Activated T-cell treated with anti-CD3 and anti-CD28 coated beads, Interleukin-2, amount 50 U/mL, for 48 hours (primary cell): ENCODE measurements at places on chromosomes 2 and 18.
A peak's percentile ranks its signal among the peaks of the same experiment; 100 is the strongest.

GRCh38 chr2:39227628-39228412 is 15.9 kb downstream of the CDKL4 start:
- DNase-seq, result peak; percentile 76

DNA sequence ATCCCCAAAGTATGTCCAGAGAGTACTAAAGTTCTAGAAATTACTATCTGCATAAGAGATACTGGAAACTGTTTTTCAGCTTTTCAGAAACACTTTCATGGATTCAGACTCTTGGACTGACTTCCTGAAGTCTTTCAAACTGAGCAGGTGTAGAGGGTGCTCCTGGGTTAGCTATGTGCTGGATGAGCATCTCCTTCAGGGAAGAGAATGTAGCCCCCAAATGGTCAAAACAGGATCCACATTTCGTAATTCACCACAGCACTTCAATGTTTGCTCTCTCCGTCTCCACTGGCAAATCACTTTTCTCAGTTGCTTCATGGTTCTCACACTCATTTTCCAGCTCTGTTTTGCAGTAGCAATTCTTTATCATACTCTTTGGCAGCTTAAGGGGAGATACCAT is 23.2 kb upstream of the SATB2 start:
- DNase-seq, result no peak

DNA sequence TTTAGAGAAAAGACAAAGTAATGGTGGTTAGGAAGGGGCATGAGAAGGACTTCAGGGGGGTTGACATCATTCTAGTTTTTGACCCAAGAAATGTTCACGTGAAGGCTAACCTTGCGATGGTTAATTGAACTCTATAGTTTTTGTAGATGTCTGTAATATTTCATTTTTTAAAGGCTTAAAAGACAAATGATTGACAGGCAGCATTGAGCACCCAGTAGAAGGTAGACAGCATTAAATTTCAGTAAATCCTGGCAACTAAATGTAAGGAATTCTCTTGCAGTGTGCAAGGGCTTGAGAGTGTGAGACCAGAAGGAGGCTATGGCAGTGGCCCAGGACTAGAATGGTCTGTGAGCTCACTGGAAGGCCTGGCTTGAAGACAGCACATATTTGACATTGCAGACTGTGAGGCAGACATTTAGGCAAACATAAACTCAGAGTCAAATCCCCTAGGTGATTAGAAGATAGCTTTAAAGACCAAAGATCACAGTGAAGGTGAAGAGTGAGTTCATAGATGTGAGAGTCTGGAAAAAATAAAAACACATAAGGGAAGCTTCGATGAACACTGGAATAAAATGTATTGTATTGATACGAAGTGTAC is 100.1 kb upstream of the MAP4K4 start:
- no peak for DNase-seq

GRCh38 chr2:20470211-20470610 is 23.3 kb downstream of the RHOB start:
- no peak for DNase-seq

- DNase-seq, result no peak
Observed at GRCh38 chr2:211498551-211499205, 942.3 kb downstream of the CPS1 start.

DNA sequence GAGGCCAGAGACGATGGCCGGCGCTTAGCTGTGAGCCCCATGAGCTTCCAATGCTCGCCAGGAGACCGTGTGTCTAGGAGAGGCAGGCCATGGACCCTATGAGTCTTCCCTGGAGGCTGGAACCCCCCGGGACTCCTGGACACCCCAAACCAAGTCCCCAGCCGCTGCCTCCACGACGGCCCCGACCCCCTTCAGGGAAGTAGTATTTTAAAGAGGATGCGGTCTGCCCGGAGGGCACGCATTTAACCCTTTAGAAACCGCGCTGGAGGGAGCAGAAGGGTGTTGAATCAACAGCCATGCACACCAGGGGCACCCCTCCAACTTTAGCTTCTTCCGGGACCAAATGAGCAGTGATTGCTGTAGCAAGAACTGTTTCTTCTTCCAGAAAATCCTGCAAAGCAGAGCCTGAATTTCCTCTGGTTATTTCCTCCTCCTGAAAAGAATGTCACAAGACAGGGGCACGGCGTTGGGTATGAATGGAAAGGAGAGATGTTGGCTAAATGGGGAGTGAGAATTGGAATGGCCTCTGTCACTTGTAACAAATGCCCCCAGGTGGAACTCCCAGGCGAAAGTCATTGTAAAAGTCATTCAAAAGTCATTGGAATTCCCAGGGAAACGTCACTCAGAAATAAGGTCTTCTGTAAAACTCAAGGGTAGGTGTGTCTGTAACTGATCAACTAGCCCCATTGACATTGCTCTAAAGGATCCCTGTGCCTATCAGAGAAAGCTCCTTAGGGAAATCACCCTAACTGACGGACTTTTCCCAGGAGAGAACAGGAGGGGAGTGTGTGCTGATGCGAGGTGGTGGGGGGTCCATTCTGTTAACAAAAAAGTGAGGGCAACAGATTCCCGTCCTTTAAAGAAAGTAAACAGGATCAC is 5.8 kb upstream of the GBX2 start:
- no peak for DNase-seq

DNA sequence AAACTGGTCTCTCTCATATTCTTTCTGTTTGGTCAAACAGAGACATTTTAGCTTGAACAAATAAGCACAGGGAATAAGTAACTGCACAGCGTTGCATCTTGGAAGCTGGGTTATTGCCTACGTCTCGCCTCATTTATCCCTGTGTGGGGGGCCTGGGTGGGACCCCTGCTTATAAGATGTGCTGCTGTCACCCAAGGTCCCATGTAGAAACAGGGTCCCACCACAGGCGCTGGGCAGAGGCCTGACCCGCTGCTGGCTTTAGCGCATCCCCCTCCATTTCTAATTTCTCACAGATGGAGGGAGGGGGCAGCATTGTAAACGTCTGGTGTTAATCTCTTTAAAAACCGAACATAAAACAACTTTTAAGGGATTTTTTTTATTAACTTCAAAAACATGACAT is 207.8 kb downstream of the HDAC4 start:
- DNase-seq, result no peak

DNA sequence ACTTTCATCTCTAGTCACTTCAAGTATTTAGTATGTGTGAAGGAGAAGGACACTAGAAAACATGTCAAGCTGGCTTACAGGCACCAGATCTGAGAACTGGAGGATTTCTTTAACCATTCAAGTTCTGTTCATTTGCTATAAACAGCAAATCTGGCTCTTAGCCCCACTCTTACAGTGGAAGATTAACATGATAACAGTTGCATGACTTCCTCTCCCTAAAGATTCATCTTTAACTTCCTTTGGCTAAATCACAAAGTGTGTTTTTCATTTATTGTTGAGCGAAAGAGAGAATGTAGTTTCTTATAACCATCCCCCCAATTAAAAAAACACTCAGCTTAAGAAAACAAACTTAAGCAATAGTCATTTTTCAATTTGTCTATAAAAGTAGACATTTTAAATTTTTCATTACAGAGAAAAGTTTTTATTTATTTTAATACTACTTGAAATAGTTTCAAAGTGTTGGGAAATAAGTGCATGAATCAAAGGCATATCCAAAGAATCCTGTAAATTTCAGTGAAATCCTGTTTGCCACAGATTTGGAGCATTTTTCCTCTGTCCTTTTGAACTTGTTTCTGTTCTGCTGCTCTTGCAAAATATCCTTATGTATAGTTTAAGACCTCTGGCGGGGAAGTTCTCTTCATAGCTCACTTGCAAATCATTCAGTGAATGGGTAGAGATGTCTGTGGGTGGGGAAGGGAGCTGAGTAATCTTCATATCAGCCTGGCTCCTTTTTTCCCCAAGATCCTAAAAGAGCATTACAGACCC is 241.0 kb upstream of the RBBP8 start:
- DNase-seq, result no peak

DNA sequence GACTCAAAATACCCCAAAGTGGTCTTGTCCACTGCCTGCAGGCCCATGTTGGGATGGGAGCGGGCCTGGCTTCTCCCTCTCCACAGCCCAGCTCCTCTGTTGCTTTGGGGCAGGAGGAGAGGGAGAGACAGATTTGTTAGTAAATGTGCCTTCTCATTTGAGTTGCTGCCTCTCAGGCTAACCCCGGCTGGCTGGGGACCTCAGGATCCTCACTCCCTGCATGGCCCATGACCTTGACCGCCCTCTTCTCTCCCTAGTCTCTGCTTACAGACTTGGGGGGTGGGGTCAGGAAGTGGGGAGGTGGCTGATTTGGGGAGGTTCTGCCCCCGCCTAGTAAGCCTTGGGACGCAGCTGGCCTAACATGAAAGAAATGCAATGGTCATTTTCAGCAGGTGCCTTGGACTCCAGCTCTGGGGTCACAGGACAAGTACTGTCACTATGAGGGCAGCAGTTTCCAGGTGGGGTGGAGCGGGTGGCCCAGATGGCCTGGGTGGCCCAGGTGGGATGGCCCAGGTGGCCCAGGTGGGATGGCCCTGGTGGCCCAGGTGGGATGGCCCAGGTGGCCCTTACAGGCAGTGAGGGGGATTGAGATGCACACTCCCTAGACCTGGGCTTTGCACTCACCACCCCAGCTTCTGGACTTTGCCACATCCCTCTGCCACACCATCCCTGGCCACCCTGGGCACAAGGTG is 24.1 kb downstream of the HJURP start:
- no peak for DNase-seq

- no peak for DNase-seq
Observed at GRCh38 chr2:131535526-131535925, 7.8 kb downstream of the CCDC74A start.

GRCh38 chr2:4291430-4291829 is 588.1 kb downstream of the DCDC2C start:
- DNase-seq, result no peak

DNA sequence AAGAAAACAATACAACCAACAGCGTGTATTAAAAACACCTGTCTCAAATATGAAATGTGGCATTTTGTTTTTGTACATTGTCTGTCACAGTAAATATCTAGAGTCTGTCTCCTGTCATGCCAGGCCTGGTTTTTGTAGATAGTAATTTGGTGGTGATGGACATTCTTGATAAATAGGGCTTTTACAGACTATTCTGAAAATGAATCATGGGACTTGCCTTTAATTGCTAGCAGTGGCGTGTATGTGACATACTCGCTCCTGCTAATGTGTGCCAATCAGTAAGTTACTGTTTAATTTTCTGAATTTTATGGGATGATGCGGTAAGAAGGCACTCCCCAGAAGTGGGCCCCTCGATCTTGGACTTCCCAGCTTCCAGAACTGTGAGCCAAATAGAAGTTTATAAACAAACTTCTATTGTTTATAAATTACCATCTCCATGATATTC is 83.7 kb downstream of the TANC1 start:
- no peak for DNase-seq

GRCh38 chr2:1498176-1498575 is 84.9 kb downstream of the TPO start:
- no peak for DNase-seq

DNA sequence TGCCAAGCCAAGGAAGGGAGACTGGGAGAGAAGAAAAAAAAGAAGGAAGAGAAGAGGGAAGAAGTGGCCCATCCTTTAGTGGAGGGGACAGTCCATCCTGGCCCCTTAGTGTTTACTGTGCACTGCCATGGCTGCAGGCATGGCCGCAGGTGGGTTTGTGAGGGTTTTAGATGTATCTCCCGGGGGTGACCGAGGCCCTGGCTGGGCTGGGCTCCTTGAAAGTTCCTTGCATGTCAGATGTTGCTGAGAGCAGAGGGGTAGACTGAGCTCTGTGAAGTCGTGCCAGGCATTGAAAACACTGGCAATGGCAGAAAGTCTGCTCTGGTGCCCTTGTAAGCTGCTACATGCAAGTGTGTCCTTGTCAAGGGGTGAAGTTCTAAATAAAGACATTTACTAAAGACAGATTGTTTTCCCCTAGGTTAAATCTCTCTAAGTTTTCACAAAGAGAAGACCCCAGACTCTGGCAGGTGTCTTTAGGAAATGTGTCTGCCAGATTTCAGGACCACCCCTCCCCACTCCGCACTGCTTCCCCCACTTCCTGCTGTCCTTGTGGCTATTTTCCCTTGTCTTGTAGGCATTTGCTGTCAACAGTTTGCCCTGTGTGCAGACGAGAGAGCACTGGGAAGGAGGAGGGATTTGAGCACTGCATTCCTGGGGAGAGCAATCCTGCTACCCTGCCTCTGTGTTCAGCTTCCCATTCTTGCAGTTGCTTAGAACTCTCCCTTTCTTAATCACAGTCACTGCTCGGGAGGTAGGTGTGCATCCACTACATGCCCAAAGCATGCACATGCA is 68.4 kb downstream of the ACOXL start:
- no peak for DNase-seq
